ENCODE measurements at places on chromosomes 3 and 15.
A peak's percentile ranks its signal among the peaks of the same experiment; 100 is the strongest.

- no peak for DNase-seq
- no peaks in the 10 kb centered on the region for H3K36me3 ChIP-seq
- no peak overlapping the region for H3K4me3 ChIP-seq
- no peak overlapping the region for H3K27ac ChIP-seq
- H3K27me3 ChIP-seq = no peaks in the 10 kb centered on the region
These were observed 302.9 kb downstream of the TLE3 start for GRCh38 chr15:69794645-69795469.

- no peak for DNase-seq
- peaks cover 77% of the 10 kb centered on the region for H3K4me1 ChIP-seq
- H3K27ac ChIP-seq = peak overlapping the region; percentile 11
- no peaks in the 10 kb centered on the region for H3K36me3 ChIP-seq
- H3K27me3 ChIP-seq = no peaks in the 10 kb centered on the region
These were observed 20.9 kb downstream of the KAT2B start for GRCh38 chr3:20060974-20061685.

DNA sequence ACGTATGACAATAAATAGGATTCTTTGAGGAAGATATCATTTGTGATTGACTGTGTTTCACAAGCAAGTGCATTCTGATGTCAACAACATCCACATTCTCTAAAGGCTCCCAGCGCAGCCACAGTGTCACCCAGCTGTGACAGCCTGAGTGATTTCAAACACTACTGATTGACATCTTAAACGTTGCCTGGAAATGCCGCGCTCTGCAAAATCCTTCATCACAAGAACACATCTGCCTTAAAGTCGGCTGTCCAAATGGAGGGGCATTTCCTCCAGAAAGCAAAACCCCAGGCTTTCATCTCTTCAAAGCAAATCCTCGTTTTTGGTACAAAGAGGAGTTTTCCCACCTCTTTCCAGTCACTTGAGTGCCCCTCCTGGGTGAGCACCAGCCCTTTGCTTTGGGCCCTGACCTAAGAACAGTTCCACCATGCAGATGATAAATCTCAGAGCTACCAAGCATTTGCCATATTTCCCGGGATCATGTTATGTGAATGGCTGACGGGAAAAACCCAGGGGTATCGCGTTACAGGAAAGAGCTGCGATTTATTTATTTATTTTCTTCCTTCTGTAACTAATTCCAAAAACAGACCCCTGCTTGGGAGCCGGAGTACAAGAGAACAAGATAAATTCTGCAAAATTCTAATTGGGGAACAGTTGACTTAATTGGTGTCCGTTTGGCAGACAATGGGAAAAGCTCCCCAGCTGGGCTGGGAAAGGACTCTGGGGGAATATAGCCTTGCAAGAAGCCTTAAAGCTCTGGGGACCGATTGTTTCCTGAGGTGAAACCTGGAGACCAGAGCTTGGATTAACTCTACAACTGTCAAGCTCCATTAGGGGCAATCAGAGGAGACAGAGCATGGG, 703.8 kb upstream of the NR2F2 start:
- H3K27ac ChIP-seq = no peak overlapping the region
- H3K27me3 ChIP-seq = no peaks in the 10 kb centered on the region
- no peaks in the 10 kb centered on the region for H3K4me1 ChIP-seq
- no peaks in the 10 kb centered on the region for H3K36me3 ChIP-seq

GRCh38 chr3:12159227-12159601, 502 bp upstream of the TIMP4 start:
- no peak overlapping the region for H3K27ac ChIP-seq
- no peaks in the 10 kb centered on the region for H3K36me3 ChIP-seq
- no peak for DNase-seq
- H3K27me3 ChIP-seq = no peaks in the 10 kb centered on the region
- no peak overlapping the region for H3K4me3 ChIP-seq
- H3K4me1 ChIP-seq = no peaks in the 10 kb centered on the region

DNA sequence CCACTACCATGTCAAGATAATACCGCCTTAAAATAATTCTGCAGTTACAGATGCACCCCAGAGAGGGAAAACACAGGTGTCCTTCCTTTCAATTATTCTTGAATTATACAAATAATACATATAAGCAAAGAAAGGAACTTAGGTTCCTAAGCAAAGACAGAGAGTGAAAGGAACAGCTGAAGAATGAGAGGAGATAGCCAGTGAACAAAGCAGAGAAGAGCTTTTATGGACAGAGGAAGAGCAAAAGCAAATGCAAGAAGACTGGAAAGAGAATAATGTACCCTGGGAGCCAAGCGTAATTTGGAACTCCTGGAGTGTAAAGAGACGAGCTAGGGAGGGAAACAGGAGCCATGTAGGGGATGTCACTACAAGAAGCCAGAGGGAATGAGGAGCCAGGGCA, 21.7 kb downstream of the GPR176 start:
- DNase-seq = no peak
- H3K36me3 ChIP-seq = no peaks in the 10 kb centered on the region
- no peaks in the 10 kb centered on the region for H3K4me1 ChIP-seq
- H3K4me3 ChIP-seq = no peak overlapping the region
- no peak overlapping the region for H3K27ac ChIP-seq
